ENCODE measurements at places on chromosomes 3 and 15. TPM values are rescaled to one million over a fixed set of nuclear protein-coding genes. Genes with fewer than 3 reads are reported as not detected.
A peak's percentile ranks its signal among the peaks of the same experiment; 100 is the strongest.

GRCh38 chr15:68580026-68580882, 1.5 kb downstream of the CORO2B start:
- no peaks in the 10 kb centered on the region for H3K36me3 ChIP-seq
- H3K4me3 ChIP-seq, result no peak overlapping the region
- DNase-seq, result no peak
- H3K4me1 ChIP-seq, result peaks cover 11% of the 10 kb centered on the region
- H3K27me3 ChIP-seq, result no peaks in the 10 kb centered on the region

DNA sequence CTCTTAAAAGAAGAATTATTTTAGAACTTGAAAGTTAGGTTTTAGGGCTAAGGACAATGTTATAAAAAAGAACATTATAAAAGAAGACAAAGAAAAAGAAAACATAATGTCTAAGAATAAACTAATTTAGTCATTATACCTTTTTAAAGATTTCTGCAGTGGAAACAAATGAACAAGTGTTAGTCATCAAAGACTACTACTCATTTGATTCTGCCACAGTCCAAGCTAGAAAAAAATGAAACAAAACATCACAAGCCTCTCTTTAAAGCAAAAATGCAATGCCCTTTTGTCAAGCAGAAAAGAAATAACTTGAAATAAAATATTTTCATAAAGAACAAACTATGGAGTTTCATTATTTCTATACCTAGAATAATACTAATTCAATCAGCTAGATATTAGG, 102.0 kb downstream of the TBC1D5 start:
- no peaks in the 10 kb centered on the region for H3K27me3 ChIP-seq
- DNase-seq, result peak; percentile 26
- no peak overlapping the region for H3K27ac ChIP-seq
- H3K4me1 ChIP-seq, result peaks cover 30% of the 10 kb centered on the region

DNA sequence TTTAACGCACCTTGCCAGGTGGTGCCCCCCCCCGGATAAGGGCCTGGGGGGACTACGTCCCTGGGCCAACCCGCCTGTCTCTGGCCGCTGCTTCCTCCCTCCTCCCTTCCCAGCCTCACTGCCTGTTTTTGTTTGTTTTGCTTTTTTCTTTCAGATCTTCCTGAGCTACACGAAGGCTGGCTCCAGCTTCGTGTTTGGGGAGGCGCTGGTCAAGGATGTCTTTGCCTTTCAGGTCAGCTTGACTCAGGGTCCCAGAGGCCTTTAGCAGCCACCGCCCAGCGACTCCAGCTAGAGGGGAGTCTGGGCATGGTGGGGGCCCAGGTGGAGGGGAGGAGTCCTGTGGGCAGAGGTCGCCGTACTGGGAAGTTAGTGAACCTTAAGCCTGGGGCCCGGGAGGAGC, 24.1 kb downstream of the SLC28A1 start:
- 0 out of 2 replicates have a peak overlapping the region, but pooled peaks have one; percentile 6 for H3K27ac ChIP-seq
- no peak overlapping the region for H3K4me3 ChIP-seq
- H3K36me3 ChIP-seq, result no peaks in the 10 kb centered on the region
- H3K27me3 ChIP-seq, result no peaks in the 10 kb centered on the region

- DNase-seq, result no peak
- no peaks in the 10 kb centered on the region for H3K36me3 ChIP-seq
- H3K4me1 ChIP-seq, result no peaks in the 10 kb centered on the region
- no peaks in the 10 kb centered on the region for H3K27me3 ChIP-seq
- H3K4me3 ChIP-seq, result no peak overlapping the region
Measured at GRCh38 chr3:69339760-69340159, 46.1 kb downstream of the FRMD4B start.

- H3K36me3 ChIP-seq, result no peaks in the 10 kb centered on the region
- DNase-seq, result no peak
- no peak overlapping the region for H3K27ac ChIP-seq
- H3K4me1 ChIP-seq, result no peaks in the 10 kb centered on the region
- no peaks in the 10 kb centered on the region for H3K27me3 ChIP-seq
- H3K4me3 ChIP-seq, result no peak overlapping the region
Measured at GRCh38 chr3:114659109-114660061, 365.6 kb downstream of the TIGIT start.

BCL2A1 gene
- 16.9 TPM for total RNA-seq

CSPG4 gene
- total RNA-seq, result 2.9 TPM

TTC23 gene
- 10.4 TPM for total RNA-seq

GPR149 gene
- not detected for total RNA-seq

RRP9 gene
- total RNA-seq, result 112 TPM

TMF1 gene
- 6.4 TPM for total RNA-seq

Data from PC-3 (cell line).